Temporal lobe (tissue), 4 donors: ENCODE measurements at places on chromosomes 6 and 20. TPM values are rescaled to one million over a fixed set of nuclear protein-coding genes. Genes with fewer than 3 reads are reported as not detected.

LY6G6C gene
- 0.25 TPM for total RNA-seq

BANF2 gene
- total RNA-seq = not detected

TNNC2 gene
- total RNA-seq = 0.25 TPM

HLA-DMB gene
- total RNA-seq = 0.49 TPM

ENPP5 gene
- total RNA-seq = 4.7 TPM

LRRC1 gene
- 10.1 TPM for total RNA-seq

OR12D3 gene
- not detected for total RNA-seq

FAM162B gene
- 1.2 TPM for total RNA-seq

SNX5 gene
- total RNA-seq = 56.1 TPM
